ENCODE measurements at places on chromosomes 11 and 22.
A peak's percentile ranks its signal among the peaks of the same experiment; 100 is the strongest.

DNA sequence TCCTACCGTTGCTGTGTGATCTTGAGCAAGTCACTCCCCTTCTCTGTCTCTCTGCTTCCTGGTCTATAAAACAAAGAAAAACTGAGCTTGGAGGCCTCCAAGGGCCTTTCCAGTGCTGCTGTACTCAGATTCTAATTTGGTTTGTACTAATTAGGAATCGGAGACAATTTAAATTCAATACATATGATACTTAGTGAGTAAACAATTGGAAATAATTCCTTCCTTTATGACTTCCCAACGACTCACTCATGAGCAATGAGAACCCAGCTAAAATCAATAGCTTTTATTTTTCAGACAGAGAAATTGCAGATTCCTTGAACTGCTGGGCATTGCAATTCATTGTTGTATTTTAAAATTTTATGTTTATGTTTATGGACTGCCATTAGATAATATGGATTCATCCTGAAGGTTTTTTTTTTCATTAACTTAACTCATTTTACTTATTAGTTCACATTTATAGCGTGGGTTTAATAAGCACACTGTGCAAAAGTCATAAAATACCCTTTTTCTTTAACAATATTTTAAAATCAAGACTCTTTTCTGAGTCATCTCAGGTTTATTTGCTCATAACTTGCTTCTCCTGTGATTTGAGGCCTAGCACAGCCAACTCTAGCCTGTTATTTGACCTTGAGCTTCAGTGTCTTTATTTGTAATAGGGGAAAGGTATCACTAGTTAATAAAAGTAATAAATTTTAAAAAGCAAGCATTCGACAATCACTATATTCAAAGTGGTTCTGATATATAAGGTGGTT is 95.8 kb downstream of the TP53I11 start:
- DNase-seq, result no peak

DNA sequence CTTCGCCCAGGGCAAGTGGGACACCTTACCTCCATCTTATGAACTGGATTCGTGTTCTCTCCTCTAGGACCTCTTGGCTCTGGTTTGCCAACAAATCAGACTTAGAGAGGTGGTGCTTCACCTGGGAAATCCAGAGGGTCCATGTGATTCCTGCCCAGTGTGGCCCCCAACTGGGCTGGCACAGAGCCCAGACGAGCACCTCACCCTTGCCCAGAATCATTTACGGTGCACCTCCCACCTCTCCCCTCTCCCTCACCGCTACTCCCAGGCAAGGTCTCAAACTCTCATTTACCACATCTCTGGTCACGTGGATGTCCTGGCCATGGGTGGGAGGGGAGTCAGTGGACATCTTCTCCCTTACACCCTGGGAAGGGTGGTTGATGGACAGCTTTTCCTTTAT is 1.1 kb downstream of the SPATA19 start:
- no peak for DNase-seq

- no peak for DNase-seq
Observed at GRCh38 chr11:17012712-17013547, 1.3 kb downstream of the PLEKHA7 start.

- no peak for DNase-seq
Observed at GRCh38 chr22:23531283-23531956, 48.7 kb downstream of the IGLL1 start.

DNA sequence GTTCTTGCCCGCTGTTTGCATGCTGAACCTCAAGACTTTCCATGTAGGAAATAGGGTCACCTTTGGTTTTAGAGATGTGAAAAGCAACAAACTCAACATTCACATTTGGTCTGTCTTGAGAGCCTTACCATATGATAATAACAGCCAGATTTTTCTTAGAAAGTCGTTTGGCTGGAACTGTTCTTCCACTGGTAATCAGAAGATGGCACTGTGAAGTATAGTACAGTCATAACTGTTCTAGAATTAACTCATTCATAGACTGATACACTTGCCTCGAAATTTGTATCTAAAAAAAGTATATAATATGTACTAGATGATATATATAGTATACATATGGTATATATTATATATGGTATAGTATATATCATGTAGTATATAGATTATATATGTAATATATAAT is 12.3 kb downstream of the LUZP2 start:
- DNase-seq, result no peak

- DNase-seq, result no peak
Observed at GRCh38 chr22:29510542-29510941, 30.5 kb downstream of the NEFH start.

DNA sequence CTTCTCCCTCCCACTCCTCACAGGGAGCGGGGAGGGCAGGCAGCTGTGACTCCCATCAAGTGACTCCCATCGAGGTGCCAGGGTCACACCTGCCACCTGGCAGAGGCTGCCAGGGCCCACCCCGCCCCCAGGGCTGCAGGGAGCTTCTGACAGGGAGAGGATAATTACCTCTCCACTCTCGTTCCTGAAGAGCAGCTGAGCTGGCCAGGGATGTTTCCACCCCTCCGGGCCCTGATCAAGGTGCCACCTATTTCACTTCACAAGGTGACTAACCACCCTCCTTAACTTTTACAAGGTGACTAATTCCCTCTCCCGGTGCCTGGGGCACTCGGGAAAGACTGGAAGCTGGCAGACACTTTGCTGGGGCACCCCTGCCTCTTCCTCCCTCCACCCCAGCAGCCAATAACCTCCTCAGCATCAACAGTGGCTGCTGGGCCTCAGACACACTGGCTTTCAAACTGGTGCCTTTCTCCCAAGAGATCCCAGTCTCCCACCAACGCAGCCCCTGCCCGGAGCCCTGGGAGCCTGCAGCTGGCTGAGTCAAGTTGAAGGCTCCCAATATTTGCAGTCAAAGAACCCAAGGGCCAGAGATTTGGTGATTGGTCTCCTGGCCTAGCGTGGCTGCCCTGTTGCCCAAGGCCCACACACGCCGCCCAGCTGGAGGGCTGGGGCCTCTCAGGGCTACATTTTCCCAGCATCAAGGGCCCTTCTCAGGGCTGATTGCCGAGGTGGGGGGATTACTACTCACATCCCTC is 22.0 kb upstream of the MYRF start:
- DNase-seq, result no peak

DNA sequence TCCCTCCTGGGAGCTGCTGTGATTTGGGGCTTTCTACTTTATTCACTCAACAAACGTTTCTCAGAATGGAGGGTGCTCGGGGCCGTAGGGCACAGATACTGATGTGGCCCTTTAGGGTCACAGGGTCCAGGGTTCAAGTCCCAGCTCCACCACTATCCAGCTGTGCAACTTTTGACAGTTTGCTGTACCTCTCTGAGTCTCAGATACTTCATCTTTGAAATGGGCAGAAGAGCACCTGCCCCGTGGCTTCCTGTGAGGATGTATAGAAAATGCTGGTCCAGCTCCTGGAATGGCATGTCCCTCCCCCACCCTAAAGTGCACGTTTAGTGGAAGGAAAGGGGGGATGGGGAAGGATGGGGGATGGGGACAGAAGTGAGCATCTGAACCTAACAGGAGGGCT is 21.9 kb upstream of the PRR5 start:
- DNase-seq, result no peak

DNA sequence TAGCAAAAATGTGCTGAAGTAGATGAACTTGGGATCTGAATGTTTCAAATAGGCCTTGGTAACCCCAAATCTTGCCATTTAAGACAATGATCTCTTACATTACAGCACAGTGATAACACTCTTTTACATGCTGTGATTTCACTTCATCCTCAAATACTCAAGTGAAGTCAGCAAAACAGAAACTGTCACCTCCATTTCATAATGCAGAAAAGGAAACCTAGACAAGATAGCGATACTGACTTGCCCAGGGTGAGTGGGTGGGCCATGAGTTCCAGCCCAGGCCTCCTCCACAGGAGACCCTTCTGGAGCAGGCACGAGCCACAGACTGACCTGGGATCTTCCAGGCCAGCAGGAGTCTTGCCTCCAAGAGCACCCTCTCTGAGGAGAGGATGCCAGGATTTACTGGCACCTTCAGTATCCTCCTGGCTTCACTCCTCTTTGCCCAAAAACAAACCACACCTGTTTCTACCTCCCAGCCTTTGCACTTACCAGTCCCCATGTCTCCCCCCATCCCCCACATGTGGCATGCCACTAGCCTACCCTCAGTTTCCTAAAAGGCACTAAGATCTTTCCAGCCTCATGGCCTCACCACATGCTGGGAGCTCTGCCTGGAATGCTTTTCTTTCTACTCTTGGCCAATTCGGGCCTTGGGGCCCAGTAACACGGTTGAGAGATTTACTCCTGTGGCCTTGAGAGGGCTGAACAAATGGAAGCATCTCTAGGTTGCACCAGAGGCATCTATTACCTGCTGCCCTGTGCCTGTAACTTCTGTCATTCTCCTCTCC is 1.9 kb upstream of the DGAT2 start:
- no peak for DNase-seq

DNA sequence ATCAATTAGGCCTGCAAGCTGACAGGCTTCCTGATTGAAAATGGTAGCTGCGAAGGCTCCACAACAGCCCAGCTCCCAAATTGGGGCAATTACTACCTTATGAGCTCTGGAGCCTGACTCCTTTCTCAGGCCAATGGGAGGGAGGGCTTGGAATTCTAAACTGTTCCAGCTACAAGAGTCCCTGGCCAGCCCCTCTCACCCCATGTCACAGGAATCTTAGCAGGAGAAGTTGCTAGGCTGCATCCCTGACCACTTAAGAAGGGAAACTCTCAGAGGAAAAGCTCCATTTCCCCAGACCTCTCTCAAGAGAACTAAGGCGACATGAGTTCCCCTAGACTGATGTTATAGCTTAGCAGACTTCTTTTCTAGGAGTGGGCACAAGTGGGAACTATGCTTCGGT is 4.9 kb downstream of the LRP4 start:
- no peak for DNase-seq

GRCh38 chr11:116869610-116870009 is 32.2 kb upstream of the APOA1 start:
- DNase-seq, result no peak

DNA sequence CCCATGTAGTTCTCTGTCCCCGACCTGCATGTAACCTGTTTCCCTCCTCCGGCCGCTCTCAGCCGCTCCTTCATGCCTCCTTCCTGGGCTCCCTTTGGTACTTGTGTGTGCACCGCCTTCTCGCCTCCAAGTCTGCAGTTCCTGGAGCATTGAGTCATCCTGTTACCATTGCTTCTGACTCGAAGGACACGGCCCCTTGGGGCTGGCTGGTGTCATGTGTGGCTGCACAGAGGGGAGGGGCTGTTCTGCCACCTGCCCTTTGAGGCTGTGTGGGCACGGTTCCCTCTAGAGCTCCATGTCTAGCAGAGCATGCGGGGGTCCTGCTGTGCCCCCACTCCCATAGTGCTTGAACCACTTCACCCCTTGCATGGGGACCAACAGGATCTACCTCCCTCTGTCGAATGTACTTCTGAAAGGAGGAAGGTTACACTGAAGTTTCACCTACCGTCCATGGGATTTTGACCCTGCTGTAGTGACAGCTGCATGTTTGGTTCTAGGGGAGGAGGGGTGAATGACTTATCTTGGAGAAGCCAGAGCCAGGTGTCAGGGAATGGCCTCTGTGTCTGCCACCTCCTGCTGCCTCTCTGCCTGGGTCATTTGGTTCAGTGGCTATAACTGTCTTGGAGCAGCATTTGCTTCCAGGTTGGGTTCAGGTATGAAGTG is 39.6 kb downstream of the BCR start:
- peak; percentile 36 for DNase-seq

GRCh38 chr22:25281675-25282345 is 62.4 kb downstream of the CRYBB2 start:
- no peak for DNase-seq

DNA sequence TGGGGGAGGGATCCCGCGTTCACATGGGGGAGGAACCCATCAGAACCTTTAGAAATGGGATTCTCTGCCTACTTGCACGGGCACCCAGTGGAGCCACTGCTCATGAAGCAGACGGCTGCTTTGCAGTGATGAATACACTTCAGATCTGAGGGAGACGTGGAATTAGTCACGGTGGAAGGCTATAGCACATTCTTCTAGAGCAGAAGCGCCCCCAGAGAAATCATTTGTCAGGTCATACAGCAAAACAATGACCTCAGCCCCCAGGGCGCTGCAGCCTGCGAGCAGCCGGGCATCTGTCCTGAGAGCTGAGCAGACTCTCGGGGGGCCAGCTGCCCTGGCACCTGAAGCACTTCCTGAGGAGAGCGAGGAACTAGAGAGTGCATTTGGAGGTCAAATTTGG is 12.7 kb downstream of the TP53AIP1 start:
- no peak for DNase-seq

Measured in CD4-positive, alpha-beta T cell treated with Interleukin-12 subunit alpha and Interleukin-12 subunit beta, for 1 hour (primary cell).